CMK (cell line): ENCODE measurements at places on chromosomes 3 and 15.
A peak's percentile ranks its signal among the peaks of the same experiment; 100 is the strongest.

GRCh38 chr3:144403040-144403457 lies 431.4 kb downstream of the DIPK2A start:
- DNase-seq: no peak

- peak; percentile 58 for DNase-seq
Observed at GRCh38 chr3:38739396-38739689, 76.7 kb downstream of the SCN10A start.

GRCh38 chr15:98554272-98555172 lies 93.8 kb upstream of the IGF1R start:
- DNase-seq: no peak

- DNase-seq: peak; percentile 75
Observed at GRCh38 chr15:99704444-99704838, 28.8 kb downstream of the LYSMD4 start.

- no peak for DNase-seq
Observed at GRCh38 chr3:94301366-94301765, 238.5 kb downstream of the NSUN3 start.

GRCh38 chr3:144643771-144644198 lies 672.2 kb downstream of the DIPK2A start:
- DNase-seq: no peak

- no peak for DNase-seq
Observed at GRCh38 chr3:45145681-45146614, at the start of gene CDCP1. Gene CDCP1, minus strand, starts transcription at chr3:45146378. Its CDS starts 91 bp downstream, at chr3:45146287.

- DNase-seq: no peak
Observed at GRCh38 chr3:16490062-16490619, 23.4 kb downstream of the RFTN1 start.

GRCh38 chr15:78360367-78360801 lies 20.2 kb downstream of the CRABP1 start:
- no peak for DNase-seq

GRCh38 chr15:82810061-82810889 lies 847 bp downstream of the WHAMM start:
- no peak for DNase-seq

GRCh38 chr3:4139462-4140140 lies 163.6 kb upstream of the SETMAR start:
- DNase-seq: no peak

- no peak for DNase-seq
Observed at GRCh38 chr3:62611541-62612240, 238.3 kb upstream of the FEZF2 start.

GRCh38 chr3:185677146-185677829 lies 91.2 kb downstream of the SENP2 start:
- no peak for DNase-seq

GRCh38 chr3:182490596-182491491 lies 302.5 kb upstream of the ATP11B start:
- no peak for DNase-seq

DNA sequence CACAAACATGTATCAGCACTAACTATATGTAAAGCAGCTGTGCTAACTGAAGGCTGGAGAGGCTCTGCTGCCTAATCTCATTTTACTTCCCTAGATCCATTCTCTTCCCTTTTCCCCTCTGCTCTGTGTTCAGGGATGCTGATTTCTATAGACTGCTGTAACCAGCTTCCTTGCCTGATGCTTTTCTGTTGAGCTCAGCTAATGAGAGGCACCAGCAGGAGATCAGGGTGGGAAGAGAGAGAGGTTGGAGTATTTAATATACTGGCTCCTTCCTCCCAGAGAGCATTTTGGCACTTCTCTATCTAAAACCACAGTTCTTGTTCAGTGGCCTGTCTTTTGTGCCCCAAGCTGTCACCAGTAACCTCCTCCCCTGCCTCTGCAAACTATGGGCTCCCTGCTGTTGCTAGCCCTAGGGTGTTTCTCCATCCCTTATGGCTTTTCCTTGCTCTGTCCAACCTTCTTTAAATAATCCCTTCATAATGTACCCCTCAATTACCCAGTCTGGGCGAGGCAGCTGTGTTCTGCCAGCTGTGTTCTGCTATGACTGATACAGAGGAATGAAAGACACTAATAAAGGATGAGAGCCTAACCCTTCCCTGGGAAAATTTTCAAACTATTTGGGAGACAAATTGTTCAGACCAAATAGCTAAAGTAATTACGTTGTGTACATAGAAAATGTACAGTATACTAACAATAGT lies 69.5 kb downstream of the CADPS start:
- no peak for DNase-seq

DNA sequence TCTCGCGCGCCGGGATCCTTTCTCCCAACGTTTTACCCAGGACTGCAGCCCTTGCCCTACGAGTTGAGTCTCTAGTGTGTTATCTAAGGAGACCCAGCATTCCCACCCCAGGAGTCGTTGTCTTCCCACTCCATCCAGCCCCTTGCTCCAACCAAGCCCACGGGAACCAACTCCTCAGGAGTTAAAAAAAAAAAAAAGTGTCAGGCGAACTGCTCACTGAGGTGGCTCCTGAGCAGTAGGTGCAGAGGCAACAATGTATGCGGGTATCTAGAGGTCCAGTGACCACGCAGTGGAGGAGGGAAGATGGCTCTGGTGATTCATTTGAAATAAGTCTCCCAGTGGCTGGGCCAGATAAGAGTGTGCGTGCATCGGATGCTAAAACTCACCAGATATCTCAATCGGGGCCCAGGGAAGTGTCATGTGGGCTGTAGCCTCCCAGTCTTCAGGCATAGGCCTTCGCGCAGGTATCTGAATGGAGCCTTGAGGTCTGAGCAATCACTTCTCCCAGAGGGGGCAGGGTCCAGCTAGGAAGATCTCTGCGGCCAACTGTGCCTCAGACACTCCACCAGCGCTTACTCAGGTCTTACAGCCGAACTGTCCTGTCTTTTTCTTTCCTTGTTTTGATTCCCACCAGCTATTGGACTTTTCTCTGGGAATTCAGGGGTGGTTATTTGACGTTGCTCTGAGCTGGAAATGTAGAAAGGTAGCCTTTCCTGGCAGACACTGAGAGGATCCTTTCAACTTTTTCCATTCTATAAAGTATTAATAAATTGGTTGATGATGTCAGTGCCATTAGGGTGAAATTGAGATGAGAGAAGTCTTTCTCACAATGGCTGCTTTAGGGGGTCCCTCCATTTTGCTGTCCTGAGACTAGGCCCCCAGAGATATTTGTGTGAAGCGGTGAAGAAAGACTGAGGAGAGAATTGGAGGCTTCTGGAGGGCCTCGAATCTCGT lies 21.0 kb downstream of the ZIC4 start:
- no peak for DNase-seq

DNA sequence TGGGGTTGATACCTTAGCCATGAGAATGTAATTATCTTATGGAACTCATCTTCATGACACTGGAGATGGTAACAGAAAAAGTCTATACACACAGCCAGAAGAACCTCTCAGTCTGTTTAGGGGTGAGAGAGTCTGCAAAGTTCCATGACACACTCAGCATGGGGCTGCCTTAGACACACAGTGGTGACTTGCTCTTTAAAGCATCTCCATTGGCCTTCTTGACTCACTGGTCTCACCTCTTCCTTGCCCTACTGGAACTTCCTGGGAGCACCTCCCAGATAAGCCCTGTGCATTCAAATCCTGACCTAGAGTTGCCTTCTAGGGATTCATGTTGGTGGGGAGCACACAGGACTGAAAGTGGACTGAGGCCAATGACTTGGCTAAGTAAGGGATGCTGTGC lies 9.3 kb downstream of the MAGI1 start:
- DNase-seq: no peak

- DNase-seq: no peak
Observed at GRCh38 chr15:100198442-100198841, 143.3 kb downstream of the ADAMTS17 start.

DNA sequence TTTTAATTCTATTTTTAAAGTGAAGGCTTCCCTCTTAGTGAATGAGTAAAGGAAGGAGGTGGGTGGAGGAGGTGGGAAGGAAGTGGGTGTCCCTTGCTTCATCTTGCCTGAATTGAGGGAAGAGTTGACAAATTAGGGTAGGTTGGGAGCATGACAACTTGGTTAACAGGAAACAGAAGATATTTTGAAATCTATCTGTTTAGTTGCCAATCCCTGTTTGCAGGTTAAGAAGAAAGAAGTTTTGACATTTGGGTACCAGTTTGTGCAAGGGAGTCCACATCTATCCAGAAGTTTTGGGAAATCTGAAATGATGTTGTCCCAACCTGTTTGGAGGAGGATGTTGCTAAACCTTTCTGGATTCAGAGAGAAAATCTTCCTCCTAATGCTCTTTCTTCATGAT lies 204.1 kb upstream of the SUCLG2 start:
- DNase-seq: no peak

GRCh38 chr3:183188895-183189462 lies 26.4 kb upstream of the LAMP3 start:
- no peak for DNase-seq

- no peak for DNase-seq
Observed at GRCh38 chr3:48989126-48989795, 780 bp upstream of the P4HTM start.

- DNase-seq: no peak
Observed at GRCh38 chr15:64535460-64536243, 75.3 kb downstream of the ZNF609 start.

- DNase-seq: no peak
Observed at GRCh38 chr15:93283854-93284253, 194.8 kb upstream of the RGMA start.

- DNase-seq: no peak
Observed at GRCh38 chr3:178856804-178857203, 214.8 kb downstream of the ZMAT3 start.

- no peak for DNase-seq
Observed at GRCh38 chr3:65953301-65953812, 85.4 kb downstream of the MAGI1 start.

DNA sequence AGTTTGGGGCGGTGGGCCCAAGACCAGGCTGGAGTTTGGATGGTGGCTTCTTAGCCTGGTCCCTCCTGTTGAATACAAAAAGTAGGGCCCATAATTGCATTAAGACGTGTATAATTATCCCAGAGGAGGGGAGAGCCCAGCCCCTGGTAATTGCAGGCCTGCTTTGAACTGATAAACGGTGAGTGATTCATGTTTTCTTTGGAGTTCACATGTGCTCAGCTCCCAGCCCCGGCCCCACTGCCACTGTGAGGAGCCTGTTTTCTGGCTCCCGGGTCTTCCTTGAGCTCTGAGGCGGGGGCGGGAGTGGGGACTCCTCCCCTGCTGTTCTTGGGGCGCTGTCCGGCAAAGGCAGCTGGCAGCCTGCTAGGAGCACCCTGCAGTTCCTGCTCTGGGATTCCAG lies 3.1 kb downstream of the PLXNA1 start:
- DNase-seq: no peak

GRCh38 chr15:38073178-38073946 lies 138.9 kb downstream of the TMCO5A start:
- no peak for DNase-seq

- no peak for DNase-seq
Observed at GRCh38 chr15:36907295-36907694, 193.1 kb downstream of the MEIS2 start.

DNA sequence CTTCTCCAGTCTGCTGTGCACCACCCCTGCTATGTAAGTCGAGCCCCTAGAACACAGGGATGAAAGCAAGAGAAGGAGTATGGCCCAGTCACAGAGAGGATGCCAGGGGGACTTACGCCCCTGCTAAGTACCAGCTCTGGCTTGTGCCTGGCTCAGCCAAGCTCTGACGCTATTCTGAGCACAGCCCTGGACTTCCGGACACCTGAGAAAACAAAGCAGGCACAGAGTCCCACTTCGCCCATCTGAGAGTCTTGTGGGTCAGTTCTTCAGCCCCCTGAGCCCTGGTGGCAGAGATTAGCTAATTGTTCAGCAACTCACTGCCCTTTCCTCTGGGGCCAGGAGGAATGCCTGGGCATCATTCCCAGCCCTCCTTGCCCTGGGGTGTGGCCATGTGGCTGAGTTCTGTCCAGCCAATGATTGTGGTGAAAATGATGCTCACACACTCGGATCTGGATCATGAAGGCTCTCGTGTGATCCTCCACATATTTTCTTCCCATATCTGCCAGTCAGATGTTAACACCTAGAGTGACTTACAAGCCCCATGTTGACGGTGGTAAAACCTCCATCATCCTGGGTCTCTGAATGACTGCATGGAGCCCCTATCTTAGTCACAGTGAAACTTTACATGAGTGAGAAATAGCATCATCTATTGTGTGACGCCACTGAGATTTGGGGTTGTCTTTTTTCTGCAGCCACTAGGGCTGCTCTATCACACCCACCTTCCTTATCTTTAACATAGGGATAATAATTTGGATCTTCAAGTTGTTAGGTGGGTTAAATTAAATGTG lies 105.7 kb downstream of the TPRA1 start:
- DNase-seq: no peak

DNA sequence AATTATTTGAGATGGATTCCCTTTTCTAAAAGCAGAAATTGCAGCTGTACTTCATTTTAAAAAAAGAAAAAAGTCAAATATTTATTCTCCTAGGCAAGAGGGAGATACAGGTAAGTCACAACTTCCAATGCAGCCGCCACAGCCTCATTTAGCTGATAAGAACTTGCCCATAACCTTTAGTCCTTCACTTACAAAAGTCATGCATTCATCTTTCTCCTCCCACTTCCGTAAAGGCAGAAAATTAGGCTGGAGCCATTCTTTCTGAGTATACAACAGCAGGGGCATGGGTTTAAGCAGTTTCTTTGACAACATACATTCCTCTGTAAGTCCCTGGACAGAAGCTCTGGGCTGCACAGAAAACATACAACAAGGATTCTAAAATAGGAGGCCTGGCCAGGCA lies 4.3 kb downstream of the SUCLG2 start:
- DNase-seq: no peak

- DNase-seq: no peak
Observed at GRCh38 chr15:95758851-95759250, 571.6 kb upstream of the NR2F2 start.

DNA sequence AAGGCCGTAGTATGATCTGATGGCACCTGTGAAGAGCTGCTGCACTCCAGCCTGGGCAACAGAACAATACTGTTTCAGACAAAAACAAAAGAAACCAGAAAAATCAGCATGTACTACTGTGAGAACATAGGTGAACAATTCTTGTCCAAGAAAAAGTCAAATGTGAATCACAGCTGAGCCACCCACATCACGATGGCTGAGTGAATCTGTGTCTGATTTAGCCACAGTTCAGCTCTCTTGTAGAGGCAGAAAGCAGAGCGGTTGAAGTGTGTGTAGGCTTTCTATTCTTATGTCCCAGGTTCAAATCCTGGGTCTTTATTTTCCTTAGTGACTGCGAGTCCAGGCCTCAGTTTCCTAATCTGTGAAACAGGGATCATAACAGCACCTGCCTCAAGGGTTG lies 4.4 kb upstream of the FURIN start:
- DNase-seq: no peak

- DNase-seq: no peak
Observed at GRCh38 chr3:189771842-189772450, 140.8 kb downstream of the TP63 start.
